Hepatic stellate cell (primary cell): ENCODE measurements at places on chromosomes 16 and 17.

GRCh38 chr16:23514381-23515152 is 4.3 kb upstream of the GGA2 start:
- no peak for DNase-seq

- DNase-seq, result no peak
These were observed 10.9 kb downstream of the KRT37 start for GRCh38 chr17:41413353-41413957.

DNA sequence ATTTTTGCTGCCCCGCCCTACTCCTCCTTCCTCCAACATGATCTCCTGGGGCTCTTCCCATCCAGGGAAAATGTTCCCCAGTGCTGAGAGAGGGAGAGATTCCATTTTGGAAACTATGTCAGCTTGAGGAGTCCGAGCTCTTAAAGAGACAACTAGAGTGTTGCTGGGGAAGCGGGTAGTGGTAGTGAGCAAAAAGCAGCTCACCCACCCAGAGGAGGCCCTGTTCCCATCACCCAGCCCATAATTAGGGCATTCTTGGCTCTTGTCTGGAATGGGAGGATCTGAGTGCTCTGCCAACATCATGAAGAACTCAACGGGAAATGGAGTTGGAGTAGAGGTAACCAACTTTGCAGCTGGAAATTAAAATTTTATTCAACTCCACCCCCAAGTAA is 9.1 kb upstream of the MSL1 start:
- DNase-seq, result no peak

DNA sequence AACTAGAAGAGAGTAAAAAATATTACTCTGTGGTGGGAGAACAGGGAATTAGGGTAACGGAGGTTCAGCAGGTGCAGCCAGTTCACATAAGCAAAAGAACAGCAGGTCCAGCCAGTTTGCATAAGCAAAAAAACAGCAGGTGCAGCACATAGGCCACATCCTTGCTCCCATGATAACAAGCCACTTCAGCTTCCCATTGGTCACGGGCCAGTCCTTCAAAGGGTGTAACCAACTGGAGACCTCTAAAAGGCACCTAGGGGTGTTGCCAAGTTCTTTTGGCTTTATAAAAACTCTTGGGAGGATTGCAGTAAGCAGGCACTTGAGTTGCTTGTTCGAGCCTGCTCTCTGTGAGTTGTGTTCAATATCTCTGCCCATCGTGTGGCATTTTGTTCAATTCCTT is 488.1 kb downstream of the XYLT1 start:
- no peak for DNase-seq

DNA sequence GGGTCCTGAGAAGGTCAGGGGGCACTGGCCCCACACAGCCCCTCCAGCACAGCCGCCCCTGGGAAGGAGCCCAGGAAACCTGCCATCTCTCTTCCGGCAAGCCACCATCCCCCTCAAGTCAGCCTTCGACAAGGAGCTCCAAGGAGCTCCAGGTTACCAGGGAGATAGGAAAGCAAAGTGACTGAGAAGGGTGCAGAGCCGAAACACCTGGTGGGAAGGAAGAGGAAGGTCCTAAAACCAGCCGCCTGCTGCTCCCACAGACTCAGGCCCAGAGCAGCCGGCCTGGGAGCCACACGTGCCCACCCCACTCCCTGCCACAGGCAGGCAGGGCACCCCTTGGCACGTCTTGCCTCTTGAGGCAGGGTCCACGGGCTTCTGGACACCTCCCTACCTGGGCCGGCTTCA is 80.7 kb downstream of the TIMM22 start:
- DNase-seq, result no peak

DNA sequence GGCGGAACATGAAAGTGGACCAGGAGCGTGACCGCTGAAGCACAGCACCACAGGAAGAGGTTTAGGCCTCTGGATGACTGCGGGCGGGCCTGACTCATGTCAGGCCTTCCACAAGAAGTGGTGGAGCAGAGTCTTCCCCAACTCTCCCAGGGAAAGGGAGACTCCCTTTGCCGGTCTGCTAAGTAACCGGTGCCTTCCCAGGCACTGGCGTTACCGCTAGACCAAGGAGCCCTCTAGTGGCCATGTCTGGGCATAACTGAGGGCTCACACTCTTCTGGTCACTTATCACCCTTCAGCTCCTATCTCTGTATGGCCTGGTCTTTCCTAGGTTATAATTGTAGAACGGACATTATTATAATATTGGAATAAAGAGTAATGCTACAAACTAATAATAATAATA is 1931.9 kb downstream of the TP53TG3F start:
- DNase-seq, result no peak
